ENCODE measurements at places on chromosomes 5 and 9.

GRCh38 chr9:133048595-133048994, 13.2 kb upstream of the CEL start:
- H3K27me3 ChIP-seq, result no peaks in the 10 kb centered on the region
- DNase-seq, result peak; percentile 3
- H3K36me3 ChIP-seq, result peaks cover 28% of the 10 kb centered on the region
- no peak overlapping the region for H3K27ac ChIP-seq
- no peak overlapping the region for H3K4me3 ChIP-seq
- no peaks in the 10 kb centered on the region for H3K4me1 ChIP-seq

GRCh38 chr9:114026335-114026734, 51.8 kb downstream of the AMBP start:
- no peak overlapping the region for H3K27ac ChIP-seq
- H3K36me3 ChIP-seq, result no peaks in the 10 kb centered on the region
- no peak for DNase-seq

- no peak for DNase-seq
- H3K27ac ChIP-seq, result no peak overlapping the region
- no peaks in the 10 kb centered on the region for H3K4me1 ChIP-seq
- no peaks in the 10 kb centered on the region for H3K36me3 ChIP-seq
- H3K27me3 ChIP-seq, result no peaks in the 10 kb centered on the region
- no peak overlapping the region for H3K4me3 ChIP-seq
Measured at GRCh38 chr9:95611354-95611753, 94.6 kb upstream of the PTCH1 start.

DNA sequence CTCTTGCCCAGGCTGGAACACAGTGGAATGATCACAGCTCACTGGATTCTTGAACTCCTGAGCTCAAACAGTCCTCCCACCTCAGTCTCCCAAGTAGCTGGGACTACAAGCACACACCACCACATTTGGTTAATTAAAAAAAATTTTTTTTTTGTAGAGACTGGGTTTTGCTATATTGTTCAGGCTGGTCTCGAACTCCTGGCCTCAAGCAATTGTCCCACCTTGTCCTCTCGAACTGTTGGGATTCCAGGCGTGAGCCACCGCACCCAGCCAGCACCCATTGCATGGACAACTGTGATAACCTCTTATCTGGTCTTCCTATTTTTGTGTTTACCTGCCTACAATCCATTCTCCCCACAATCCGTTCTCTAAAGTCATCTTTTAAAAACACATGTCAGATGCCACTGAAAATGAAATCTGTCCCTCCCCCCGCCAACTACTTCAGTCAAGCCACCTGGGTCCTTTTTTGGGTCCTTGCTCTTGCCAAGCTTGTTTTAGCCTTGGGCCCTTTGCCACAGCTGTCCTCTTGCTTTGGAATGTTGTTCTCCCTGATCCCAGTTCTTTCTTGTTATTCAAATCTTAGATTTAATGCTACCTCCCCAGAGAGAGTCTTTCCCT, 250.5 kb downstream of the PIK3R1 start:
- no peak for DNase-seq
- no peak overlapping the region for H3K27ac ChIP-seq
- peaks cover 6% of the 10 kb centered on the region for H3K4me1 ChIP-seq
- H3K4me3 ChIP-seq, result no peak overlapping the region
- H3K27me3 ChIP-seq, result no peaks in the 10 kb centered on the region
- H3K36me3 ChIP-seq, result no peaks in the 10 kb centered on the region

- no peak overlapping the region for H3K4me3 ChIP-seq
- no peak overlapping the region for H3K27ac ChIP-seq
- H3K36me3 ChIP-seq, result no peaks in the 10 kb centered on the region
- no peak for DNase-seq
Measured at GRCh38 chr5:145824040-145824439, 11.1 kb downstream of the PRELID2 start.

GRCh38 chr5:11040345-11040744, 279.3 kb upstream of the DAP start:
- H3K4me3 ChIP-seq, result no peak overlapping the region
- DNase-seq, result no peak
- H3K4me1 ChIP-seq, result no peaks in the 10 kb centered on the region
- no peaks in the 10 kb centered on the region for H3K36me3 ChIP-seq
- peaks cover 58% of the 10 kb centered on the region for H3K27me3 ChIP-seq

GRCh38 chr5:39040875-39041274, 33.3 kb downstream of the RICTOR start:
- H3K4me3 ChIP-seq, result no peak overlapping the region
- no peaks in the 10 kb centered on the region for H3K36me3 ChIP-seq
- DNase-seq, result no peak
- no peak overlapping the region for H3K27ac ChIP-seq

DNA sequence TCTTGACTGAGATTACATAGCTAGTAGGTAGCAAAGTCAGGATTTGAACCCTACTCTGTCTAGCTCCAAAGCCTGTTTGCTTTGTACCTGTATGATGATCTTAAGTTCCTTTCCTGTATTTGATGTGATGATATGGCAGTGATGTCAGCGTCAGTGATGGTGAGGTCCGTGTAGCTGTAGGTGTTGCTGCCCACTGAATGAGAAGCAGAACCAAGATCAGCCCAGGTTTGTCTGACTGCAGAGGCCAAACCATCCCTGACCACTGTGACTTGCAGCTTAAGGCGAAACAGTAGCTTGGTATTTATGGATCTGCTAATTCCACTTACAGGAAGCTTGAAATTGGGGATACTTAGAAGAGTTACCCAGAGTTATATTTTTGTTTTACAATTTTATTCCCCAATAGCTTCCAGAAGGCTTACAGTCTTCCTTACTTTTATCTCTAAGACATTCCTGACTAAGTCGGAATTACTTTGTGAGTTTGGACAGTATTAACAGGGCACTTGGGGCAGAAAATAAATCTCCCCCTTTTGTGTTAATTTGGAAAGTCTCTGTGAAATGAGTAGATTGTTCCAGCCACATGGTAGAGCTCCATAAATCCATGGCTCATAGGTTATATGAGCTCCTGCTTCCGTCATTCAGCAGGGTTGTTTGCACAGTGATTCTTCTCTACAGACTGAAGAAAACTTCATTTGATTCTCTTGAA, 273.4 kb downstream of the NR3C1 start:
- H3K4me3 ChIP-seq, result no peak overlapping the region
- no peak overlapping the region for H3K27ac ChIP-seq
- no peaks in the 10 kb centered on the region for H3K27me3 ChIP-seq
- H3K4me1 ChIP-seq, result peaks cover 12% of the 10 kb centered on the region
- no peak for DNase-seq

GRCh38 chr5:51095486-51095885, 287.8 kb upstream of the ISL1 start:
- DNase-seq, result no peak

- no peaks in the 10 kb centered on the region for H3K27me3 ChIP-seq
- H3K27ac ChIP-seq, result no peak overlapping the region
- no peaks in the 10 kb centered on the region for H3K36me3 ChIP-seq
- H3K4me3 ChIP-seq, result no peak overlapping the region
- no peak for DNase-seq
Measured at GRCh38 chr5:157269761-157270272, 3.9 kb downstream of the CYFIP2 start.

DNA sequence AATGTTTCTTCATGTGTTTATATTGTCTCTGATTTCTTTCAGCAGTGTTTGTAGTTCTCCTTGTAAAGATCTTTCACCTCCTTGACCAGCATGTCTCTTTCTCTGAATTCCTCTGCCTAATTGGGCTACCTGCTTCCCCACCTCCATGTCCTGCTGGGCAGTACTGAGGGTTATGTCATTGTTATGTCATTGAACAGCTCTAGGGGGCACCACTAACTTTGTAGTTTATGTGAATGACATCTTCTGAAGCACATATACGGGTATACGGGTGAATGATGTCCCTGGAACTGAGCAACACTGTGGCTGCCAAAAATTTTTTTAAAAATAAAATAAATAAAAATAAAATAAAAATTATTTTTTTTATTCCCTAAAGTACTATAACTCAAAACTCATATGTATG, 16.9 kb upstream of the SNCAIP start:
- H3K4me3 ChIP-seq, result no peak overlapping the region
- H3K4me1 ChIP-seq, result no peaks in the 10 kb centered on the region
- peak; percentile 18 for DNase-seq
- H3K27me3 ChIP-seq, result no peaks in the 10 kb centered on the region
- no peak overlapping the region for H3K27ac ChIP-seq

DNA sequence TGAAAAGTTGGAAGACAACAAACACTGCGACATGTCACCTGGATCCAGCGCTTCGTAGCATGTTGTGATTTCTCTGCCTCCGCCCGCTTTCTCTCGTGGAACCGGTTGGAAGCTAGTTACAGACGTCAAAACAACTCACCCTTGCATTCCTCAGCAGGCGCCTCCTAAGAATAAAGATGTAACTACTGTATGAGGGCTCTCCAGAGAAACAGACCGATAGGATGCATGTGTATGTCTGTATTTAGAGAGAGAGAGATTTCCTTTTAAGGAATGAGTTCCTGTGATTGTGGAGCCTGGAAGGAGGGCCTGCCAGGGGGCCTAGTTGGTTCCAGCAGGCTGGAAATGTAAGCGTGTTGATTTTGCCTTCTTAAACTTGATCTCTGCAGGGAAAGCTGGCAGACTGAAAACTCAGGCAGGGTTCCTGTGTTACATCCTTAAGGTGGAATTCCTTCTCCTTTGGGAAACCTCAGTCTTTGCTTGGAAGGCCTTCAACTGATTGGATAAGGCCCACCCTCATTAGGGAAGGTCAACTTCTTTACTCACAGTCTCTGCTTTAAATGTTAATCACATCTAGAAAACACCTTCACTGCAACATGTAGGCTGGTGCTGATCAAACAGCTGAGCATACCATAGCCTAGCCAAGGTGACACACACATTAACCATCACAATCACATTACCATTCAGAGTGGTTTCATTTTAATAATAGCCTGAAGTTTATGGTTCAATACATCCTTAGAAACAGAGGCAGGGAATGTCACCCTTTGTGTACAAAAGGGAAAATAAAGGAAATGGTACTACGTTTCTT, 163.8 kb downstream of the SYK start:
- DNase-seq, result no peak
- H3K36me3 ChIP-seq, result no peaks in the 10 kb centered on the region
- no peak overlapping the region for H3K27ac ChIP-seq
- H3K4me1 ChIP-seq, result peaks cover 21% of the 10 kb centered on the region
- H3K4me3 ChIP-seq, result no peak overlapping the region

DNA sequence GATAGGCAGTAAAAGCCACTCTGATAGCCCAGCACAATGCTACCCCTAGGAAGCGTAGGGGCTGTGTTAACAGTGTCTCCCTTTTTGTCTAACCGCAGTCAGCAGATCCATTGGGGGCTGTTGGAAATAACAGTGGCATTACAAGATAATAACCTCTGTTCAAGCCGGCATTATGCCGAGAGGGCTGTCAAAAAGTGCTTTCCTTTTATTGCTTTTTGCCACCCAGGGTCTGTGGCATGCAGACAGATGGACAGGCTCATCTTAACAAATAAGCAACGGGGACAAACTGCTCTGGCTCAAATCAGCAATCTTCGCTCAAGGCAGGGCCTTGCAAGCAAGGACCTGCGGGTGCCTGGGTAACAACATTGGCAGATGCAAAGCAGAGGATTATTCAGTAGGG, 123.3 kb downstream of the TLR4 start:
- no peak overlapping the region for H3K4me3 ChIP-seq
- no peaks in the 10 kb centered on the region for H3K4me1 ChIP-seq
- H3K27me3 ChIP-seq, result no peaks in the 10 kb centered on the region
- no peaks in the 10 kb centered on the region for H3K36me3 ChIP-seq
- DNase-seq, result no peak
- H3K27ac ChIP-seq, result no peak overlapping the region

GRCh38 chr5:14595891-14596290, 14.3 kb downstream of the OTULINL start:
- H3K4me3 ChIP-seq, result no peak overlapping the region
- no peaks in the 10 kb centered on the region for H3K4me1 ChIP-seq
- no peaks in the 10 kb centered on the region for H3K27me3 ChIP-seq
- H3K27ac ChIP-seq, result no peak overlapping the region

DNA sequence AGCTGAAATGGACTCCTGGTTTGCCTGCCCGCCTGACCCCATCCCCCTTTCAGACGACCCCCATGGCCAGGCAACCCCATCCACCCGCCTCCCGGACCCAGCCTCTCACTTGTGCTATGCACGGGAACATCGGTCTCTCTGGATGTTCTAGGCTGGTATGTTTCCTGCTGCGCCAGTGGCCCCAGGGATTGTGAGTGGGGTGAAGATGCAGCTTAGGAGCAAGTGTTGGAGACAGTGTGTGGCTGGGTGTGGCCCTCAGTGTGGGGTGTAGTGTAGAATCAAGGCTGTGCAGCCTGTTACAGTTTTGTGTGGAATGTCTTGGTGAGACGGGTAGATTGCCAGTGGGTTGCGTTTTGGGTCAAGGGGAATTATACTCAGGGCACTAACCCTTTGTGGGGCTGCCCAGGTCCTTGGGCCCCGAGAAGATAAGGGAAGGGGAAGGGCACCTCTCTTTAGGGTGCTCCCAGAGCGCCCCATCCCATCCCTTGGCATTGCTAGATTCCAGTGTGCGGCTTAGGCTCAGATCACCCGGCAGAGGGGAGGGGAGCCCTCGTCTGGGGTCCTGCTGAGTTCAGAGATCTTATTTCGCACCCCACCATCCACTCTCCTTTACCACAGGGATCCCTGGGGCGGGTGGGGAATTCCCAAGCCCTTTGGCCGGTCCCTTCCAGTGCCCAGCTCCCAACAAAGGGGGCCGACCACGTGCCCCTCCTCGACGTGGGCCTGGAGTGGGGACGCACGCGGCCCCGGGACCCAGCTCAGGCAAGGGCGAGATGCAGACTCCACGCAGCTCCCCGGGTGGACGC, 4.6 kb downstream of the IER5L start:
- H3K4me3 ChIP-seq, result peak overlapping the region; percentile 79
- no peak for DNase-seq
- H3K4me1 ChIP-seq, result peaks cover 81% of the 10 kb centered on the region
- H3K27ac ChIP-seq, result peak overlapping the region; percentile 98
- H3K27me3 ChIP-seq, result no peaks in the 10 kb centered on the region

GRCh38 chr5:60232036-60232795, 338.7 kb upstream of the PDE4D start:
- no peak for DNase-seq
- no peak overlapping the region for H3K4me3 ChIP-seq
- no peaks in the 10 kb centered on the region for H3K4me1 ChIP-seq
- no peaks in the 10 kb centered on the region for H3K36me3 ChIP-seq

DNA sequence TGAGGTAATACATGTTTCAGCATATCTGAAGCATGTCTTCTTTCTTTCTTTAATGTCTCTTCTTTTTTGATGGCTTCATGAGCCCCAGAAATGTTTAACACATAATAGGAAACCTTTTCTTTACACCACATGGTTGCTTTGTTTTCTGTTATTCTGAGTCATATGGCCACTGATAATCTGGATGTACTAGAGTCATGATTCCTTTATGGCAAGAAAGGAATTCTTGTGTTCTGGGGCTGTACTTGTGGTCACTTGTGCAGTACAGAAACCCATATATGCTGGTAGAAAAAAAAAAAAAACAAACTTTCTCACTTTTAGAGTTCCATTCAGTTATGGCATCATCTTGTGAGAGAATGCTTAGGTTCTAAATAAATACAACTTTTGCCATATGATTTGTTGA, 1669.3 kb upstream of the CDH9 start:
- H3K36me3 ChIP-seq, result no peaks in the 10 kb centered on the region
- H3K27ac ChIP-seq, result no peak overlapping the region
- no peaks in the 10 kb centered on the region for H3K4me1 ChIP-seq
- DNase-seq, result no peak
- no peaks in the 10 kb centered on the region for H3K27me3 ChIP-seq
- no peak overlapping the region for H3K4me3 ChIP-seq

Data from HCT116 (cell line).